Tibial artery (tissue), 4 donors: ENCODE measurements at places on chromosomes 3 and 15.

DNA sequence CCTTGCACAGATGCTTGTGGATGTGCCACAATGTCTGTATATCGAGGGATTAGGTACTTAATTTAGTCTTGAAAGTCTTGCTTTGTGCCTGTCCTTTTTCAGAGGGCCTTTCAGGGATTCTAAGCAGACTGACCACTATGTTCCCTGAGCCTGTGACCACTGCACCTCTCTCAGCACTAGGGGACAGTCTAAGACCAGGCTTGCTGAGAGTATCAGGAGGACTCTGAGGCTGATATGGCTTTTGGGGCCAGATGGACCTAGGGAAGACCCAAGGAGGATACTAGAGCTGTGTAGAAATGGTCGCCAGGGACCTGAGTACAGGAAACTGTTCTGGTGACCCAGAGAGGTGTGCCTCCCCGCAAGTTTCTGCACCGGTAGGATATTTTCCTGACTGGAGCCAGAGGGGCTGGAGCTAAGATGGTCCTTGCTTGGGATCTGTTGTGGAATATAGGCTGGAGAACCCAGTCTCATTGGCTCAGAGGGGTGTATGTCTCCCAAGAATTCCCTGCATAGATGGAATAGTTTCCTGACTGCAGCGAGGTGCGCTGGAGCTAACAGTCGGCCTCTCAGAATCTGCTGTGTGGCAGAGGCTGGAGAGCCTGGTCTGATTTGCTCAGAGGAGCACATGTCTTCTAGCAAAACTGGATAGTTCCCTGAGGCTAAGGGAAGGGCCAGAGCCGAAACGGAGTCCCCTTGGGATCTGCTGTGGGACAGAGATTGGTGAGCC lies 213.2 kb upstream of the DCBLD2 start:
- DNase-seq, result no peak

GRCh38 chr15:85804481-85805170 lies 9.9 kb upstream of the KLHL25 start:
- no peak for DNase-seq

DNA sequence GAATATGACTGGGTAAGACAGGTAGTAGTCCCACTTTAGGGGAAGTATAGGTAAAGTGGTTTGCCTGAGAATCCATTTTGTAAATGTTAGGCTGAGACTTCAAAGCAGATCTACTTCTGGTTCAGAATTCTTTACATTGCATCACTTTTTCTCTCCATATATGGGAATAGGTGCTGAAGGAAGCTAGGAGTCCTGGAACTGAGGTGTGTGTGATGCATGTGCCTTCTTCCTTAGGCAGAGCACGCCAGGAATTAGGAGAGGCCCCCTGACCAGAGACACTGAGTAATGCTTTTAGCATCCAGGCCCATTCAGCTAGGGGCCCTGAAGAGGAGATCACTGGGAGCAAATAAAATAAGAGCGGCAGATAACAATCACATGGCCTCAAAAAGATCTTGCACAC lies 69.2 kb upstream of the DCP1A start:
- no peak for DNase-seq

DNA sequence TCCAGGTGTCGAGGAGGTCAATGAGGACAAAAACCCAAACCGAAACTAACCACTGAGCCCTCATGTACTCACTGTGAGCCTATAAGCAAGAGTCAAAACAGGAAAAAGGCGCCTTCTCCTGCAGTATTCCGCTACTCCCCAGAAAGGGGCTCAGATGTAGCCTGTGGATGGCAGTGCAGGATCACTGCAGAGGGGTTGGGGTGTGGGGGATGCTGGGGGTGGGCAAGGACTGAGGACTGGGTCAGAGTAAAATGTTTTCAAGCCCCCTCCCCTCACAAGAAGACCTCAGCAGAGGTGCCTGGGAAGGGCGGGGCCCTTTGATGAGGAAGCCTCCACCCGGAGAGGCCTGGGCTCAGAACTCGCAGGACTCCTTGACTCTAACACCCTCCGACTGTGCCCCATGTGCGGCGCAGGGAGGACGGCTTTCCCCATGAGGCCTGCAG lies 170.1 kb downstream of the OSBPL10 start:
- DNase-seq, result no peak

- no peak for DNase-seq
Measured at GRCh38 chr3:76131396-76132153, 346.2 kb upstream of the ZNF717 start.
